ENCODE measurements at places on chromosomes 12 and 14.

GRCh38 chr14:26598672-26599131 lies 869 bp upstream of the NOVA1 start:
- no peak for DNase-seq

- DNase-seq: no peak
Observed at GRCh38 chr12:3611860-3612703, 121.1 kb downstream of the PRMT8 start.

- DNase-seq: peak; percentile 61
Observed at GRCh38 chr12:123905319-123905925, 67.2 kb downstream of the CCDC92 start.

GRCh38 chr12:14849661-14850060 lies 6.3 kb upstream of the ART4 start:
- no peak for DNase-seq

- no peak for DNase-seq
Observed at GRCh38 chr14:49703965-49704364, 11.0 kb downstream of the KLHDC1 start.

DNA sequence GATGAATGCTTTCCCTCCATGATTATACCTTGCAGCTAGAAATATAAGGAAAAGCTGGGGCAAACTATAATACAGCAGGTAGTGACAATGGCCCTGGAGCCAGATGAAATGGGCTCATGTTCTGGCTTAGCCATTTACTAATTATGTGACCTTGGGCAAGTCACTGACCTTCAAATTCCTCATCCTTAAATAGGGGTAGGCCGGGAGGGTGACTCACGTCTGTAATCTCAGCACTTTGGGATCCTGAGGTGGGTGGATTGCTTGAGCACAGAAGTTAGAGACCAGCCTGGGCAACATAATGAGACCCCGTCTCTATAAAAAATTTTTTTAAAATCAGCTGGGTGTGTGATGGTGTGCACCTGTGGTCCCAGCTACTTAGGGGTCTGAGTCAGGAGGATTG lies 155.4 kb downstream of the C12orf75 start:
- DNase-seq: no peak

DNA sequence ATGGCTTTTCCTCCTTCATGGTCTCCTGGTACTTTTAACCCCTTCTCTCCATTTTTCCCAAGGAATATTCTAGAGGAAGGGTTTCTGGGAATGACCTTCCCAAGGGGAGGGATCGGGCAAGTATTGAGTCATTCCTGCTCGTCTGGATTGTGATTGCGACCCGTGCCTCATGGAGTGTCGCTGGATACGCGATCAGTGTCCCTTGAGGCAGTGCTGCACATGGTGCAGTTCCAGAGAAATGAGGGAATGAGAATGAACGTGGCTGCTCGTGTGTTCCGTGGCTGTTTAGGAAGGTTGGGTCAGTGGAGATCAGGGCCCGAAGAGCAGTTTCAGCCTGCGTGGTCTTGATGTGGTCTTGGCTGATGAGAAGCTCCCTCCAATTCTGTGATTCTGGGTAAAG lies 234.4 kb downstream of the CACNA1C start:
- no peak for DNase-seq

GRCh38 chr12:64008596-64008995 lies 164.1 kb downstream of the SRGAP1 start:
- DNase-seq: no peak

- no peak for DNase-seq
Observed at GRCh38 chr12:31300783-31301182, 25.2 kb downstream of the SINHCAF start.

GRCh38 chr14:47103771-47104170 lies 452.2 kb upstream of the RPL10L start:
- no peak for DNase-seq

Measured in stimulated activated naive CD8-positive, alpha-beta T cell treated with anti-CD3 and anti-CD28 coated beads, Interleukin-15, amount 100 ng/mL, for 72 hours (primary cell).